CD4-positive, alpha-beta T cell treated with Interleukin-2 at 100 ng/mL for 4 hours (primary cell): ENCODE measurements at places on chromosomes 6 and 20.

DNA sequence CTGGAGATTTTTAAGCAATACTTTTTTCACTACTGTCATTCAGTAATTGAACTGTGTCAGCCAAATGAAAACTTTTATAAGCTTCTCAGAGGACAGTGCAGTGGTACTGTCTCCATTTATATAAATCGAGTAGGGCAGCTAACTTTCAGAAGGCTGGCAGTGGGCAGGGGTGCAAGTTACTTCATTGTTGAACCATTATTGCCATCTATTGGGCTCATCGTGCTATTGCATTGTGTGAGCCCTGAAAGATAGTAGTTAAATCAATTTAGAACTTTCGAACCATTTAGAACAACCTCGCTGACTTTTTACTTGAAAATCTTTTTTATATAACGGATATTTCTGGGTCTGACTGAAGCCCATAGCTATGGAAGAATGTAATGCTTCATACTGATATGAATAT is 347.8 kb upstream of the PLCB4 start:
- peak; percentile 44 for DNase-seq

- DNase-seq, result no peak
Measured at GRCh38 chr6:108578595-108579327, 18.0 kb downstream of the FOXO3 start.

GRCh38 chr6:32222333-32223230 is 1.3 kb downstream of the NOTCH4 start:
- no peak for DNase-seq

DNA sequence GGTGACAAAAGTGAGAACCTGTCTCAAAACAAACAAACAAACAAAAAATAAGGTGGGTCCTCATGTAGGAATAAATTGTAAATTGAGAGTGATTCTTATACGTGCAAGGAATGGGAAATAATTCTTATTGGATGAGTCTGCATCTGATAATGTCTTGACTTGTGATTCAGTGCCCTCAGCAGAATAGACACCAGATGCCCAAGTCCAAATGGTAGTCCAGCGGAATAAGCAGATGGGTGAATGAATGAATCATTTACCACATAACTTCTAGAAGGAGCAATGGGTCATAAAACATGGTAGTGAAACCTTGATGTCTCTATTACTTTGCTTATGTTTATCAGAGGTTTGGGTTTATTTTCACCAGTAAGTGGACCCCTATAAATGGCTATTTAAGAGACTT is 747.7 kb downstream of the PHF3 start:
- no peak for DNase-seq

GRCh38 chr6:36593569-36594028 is 563 bp upstream of the SRSF3 start:
- DNase-seq, result peak; percentile 50

GRCh38 chr6:159431750-159432149 is 261.3 kb downstream of the SOD2 start:
- DNase-seq, result no peak

- no peak for DNase-seq
Measured at GRCh38 chr6:34575326-34575725, 19.2 kb upstream of the SPDEF start.

DNA sequence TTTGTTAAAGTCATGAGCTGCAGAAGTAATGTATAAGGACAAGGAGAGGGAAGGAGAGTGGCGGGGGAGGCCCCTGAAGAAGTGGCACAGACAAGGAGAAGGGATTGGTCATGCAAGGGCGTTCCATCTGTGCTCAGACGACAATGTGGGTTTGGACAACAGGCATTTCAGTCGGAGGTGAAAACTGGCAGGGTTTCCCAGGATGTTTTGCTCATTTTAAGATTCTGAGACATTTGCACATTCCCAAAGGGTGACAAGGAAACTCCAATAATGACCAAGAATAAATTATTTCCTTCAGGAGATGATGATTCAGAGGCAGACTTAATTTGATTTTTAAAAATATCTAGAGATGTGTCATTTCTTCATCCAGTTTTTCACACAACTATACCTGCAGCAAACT is 181.8 kb downstream of the HIVEP2 start:
- DNase-seq, result no peak

GRCh38 chr20:32779500-32780211 is 17.5 kb downstream of the DNMT3B start:
- no peak for DNase-seq

GRCh38 chr20:16100767-16101166 is 472.5 kb downstream of the KIF16B start:
- DNase-seq, result no peak

DNA sequence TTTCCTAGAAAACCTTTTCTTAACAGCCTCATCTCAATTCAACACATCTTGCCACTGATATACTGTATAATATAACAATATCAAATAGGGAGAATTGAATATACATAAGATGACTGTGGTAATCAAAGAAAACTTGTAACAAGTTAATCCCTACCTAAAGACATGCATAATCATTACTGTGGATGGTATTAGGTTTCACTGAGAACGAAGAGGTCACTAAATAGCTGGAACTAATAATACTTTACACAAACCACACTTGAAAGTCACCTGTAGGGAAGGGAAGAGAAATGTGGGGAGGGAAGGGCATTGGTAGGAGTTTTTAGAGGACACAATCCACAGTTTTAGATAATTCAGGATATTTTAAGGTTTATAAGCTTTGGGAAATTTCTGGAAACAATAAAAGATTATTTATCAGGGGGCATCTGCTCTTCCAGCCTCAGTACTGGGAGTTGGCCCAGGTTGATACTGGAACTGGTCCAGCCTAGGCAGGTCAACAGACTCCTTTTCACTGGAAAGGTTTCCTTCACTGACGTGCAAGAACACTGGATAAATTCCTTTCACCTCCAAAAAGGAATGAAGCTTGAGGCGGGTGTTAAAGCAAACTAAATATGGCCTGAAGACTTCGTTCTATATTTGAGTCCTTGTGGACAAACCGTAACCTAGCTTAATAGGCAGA is 44.0 kb downstream of the MAP7 start:
- no peak for DNase-seq

DNA sequence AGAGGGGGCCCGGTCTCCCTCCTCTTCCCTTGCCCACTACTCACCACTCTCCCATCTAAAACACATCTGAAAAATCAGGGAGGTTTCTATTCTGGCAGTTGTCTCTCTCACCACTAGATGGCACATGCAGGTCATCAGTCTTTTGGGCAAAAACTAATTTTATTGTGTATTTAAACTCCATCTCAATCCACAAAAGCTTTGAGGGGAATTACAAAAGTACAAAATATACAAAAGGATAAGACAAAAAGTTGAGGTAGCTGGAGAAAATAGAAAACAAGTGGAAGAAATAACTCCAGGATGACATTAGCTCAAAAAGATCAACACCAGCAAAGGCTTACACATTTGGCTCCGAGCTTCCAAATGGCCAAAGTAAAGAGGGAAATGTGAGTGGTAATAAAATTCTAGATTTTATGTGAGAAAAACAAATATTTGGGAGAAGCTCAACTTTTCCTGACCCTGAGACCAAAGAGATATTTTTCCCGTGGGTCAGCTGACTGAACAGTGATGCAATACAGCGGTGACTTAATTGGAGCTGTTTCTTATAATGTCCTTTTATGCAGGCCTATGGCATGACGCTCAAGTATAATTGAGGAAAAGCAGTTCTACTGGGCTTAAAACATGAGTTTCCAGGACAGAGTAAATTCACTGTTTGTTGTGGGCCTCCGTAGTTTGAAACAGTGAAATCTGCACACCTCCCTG is 79.8 kb upstream of the CHD6 start:
- DNase-seq, result peak; percentile 45

- DNase-seq, result no peak
Measured at GRCh38 chr20:45583502-45583901, 4.4 kb upstream of the WFDC8 start.

DNA sequence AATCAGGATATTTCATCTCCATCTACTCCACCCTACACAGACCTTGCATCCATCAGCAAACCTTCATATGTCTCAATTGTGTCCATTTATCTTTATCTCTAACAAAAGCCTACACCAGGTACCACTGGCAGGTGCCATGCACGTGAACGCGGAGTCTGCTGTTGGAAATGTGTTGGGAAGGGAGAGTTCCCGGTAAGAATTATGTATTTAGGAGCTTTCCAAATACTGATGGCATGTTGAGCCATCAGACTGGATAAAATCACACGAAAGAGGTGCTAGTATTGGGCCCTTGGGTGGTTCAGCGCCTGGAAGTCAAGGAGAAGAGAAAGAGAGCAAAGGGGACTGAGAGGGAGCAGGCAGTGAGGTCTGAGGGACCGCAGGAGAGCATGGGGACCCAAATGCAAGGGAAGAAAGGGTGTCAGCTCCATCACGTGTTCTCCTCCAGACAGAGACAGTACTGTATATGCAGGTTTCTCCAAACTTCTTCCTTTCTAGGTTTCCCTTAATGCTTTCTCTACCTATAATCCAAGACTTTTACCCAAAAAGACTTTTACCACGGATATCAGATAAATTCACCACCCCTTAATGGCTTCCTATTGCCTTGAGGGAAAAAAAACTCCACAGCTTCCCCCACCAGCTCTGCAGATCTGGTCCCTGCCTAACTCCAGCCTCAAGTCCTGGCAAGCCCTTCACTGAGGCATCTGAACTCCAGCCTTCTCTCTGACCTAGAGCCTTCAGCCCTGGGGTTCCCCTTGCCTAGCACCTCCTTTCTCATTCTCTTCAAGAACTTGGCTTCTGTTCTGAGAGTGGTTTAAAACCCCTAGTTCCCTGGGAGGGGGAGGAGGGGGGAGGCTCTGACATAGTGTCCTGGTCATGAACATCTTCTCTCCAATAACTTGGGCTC is 4.8 kb upstream of the ZNF217 start:
- DNase-seq, result no peak

- no peak for DNase-seq
Measured at GRCh38 chr6:40542175-40542764, 44.9 kb downstream of the LRFN2 start.

DNA sequence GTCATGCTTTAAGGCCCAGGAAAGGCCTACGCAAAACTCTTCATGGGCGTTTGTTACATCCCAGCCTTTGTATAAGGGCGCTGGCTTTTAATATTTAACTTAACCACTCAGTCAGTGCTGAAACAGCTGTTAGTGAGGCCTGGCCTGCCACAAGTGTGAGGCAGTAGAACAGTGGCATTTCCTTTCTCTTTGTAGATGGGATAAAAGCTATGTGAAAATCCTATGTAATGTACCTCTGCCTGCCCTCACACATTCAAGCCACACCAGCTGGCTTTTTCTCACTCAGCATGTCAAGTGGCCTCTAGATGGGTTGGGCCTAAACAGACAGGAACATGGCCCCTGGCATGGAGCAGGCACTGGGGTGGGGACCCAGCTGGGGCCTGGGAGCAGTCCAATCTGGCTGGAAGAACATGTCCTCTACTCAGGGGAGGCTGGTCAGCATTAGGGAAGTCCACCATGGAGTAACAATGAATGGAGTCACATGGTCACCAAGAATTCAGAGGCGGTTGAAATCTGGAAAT is 20.7 kb downstream of the CGA start:
- no peak for DNase-seq

DNA sequence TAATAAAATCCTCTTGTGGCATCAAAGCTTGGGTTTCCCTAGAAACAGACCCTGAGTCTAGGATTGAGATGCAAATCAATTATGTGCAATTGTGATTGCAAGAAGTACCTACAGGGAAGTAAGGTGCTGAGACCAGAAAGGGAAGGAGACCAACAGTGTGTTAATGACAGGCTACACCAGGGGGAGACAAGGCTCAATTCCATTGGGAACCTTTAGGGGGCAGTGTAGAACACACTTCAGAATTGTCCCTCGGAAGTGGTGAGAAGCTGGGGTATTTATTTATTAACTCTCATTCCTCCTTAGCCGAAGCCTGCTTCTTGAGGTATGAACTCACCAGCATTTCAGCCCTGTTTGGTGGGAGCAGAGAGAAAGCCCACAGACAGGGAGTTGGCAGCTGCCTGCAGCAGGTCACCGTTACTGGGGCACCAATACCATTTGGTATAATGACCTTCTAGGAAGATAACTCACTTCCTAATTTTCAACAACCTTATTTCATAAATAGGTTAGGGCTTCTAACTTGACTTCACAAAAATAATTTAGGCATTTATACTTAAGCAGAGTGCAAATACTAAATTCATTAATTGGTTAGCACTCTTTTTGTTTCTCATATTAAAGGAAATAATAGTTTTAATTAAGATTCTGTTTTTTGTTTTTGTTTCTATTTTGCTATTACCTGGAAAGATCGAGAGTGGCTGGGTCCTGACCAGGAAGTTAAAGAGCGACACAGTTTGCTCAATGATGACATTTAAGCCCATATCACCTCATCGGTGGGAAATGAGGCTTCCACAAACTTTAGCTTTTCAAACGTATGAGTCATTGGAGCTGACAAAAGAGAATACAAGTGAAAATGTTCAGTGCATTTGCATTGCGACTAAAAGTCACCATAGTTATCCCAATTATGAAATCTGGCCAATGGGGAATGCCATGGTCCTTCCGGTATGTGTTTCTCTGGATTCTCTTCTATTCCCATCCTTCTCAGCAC is 94.8 kb downstream of the BTBD3 start:
- peak; percentile 1 for DNase-seq

DNA sequence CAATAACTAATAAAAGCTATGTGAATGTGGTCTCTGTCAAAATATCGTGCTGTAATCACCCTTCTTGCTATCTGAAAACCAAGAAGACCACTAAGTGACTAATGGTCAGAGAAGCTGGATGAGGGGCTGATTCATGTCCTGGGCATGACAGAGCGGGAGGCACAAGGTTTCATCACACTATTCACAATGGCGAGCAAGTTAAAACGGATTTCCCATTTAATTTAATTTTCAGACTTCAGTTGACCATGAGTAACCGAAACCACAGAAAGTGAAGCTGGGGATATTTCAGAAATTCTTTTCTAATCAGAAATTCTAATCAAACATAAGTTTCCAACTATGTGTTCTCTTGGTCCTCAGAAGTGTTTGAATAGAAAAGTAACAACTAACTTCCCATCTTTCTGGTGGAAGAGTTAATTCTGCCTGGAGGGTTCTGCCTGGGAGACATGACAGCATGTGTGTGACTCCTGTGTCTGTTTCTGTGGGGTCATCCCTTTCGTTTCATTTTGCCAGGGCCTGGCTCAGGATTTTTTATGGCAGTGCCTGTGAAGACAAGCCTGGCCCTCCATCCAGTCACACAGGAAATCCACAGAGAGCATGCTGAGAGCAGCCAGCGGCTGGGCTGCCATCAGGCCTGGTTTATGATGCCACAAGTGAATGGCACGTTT is 98.9 kb downstream of the FAM120B start:
- no peak for DNase-seq

DNA sequence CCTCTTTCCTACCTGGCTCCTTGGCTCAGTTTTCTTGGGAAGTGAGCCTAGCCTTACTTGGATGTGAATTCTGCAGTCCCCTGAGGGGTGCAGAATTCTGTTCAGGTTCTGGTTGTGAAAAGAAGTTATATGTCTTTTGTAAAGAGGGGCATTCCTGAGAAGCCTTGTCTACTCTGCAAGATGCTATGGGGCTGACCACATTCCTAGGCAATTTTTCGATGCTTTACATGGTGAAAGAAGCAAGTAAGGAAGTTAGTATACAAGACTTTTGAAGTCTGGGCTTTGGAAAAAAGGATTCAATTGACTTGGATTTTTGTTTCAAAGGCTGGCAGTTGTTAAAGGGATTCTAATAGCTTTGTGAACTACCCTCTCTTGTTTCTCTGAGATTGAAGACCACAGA is 167.9 kb upstream of the STMND1 start:
- DNase-seq, result no peak
